ENCODE measurements at places on chromosomes 6 and 20.

- DNase-seq: no peak
These were observed at the start of gene DLGAP4 for GRCh38 chr20:36305602-36306551. DLGAP4 (plus strand) TSS chr20:36306339; CDS start chr20:36431718, 125,379 bp downstream.

DNA sequence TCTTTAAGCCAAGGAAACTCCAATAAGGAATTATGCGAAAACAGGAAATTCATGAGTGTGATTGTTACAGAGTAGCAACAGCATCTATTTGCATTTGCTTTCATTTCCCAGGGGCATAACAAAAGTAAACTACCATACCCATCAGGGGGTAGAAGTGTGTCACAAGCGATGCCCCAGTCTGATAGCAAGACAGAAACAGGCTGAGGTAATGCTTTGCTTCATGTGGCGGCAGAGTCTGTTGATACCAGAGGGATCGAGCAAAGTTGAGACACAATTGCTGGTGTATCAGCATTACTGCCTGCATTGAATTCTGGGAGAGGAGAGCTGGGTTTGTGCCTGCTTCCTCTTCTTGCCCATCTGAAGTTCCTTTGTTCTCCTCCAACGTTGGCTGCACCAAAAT is 51.2 kb upstream of the LYRM2 start:
- no peak for DNase-seq

DNA sequence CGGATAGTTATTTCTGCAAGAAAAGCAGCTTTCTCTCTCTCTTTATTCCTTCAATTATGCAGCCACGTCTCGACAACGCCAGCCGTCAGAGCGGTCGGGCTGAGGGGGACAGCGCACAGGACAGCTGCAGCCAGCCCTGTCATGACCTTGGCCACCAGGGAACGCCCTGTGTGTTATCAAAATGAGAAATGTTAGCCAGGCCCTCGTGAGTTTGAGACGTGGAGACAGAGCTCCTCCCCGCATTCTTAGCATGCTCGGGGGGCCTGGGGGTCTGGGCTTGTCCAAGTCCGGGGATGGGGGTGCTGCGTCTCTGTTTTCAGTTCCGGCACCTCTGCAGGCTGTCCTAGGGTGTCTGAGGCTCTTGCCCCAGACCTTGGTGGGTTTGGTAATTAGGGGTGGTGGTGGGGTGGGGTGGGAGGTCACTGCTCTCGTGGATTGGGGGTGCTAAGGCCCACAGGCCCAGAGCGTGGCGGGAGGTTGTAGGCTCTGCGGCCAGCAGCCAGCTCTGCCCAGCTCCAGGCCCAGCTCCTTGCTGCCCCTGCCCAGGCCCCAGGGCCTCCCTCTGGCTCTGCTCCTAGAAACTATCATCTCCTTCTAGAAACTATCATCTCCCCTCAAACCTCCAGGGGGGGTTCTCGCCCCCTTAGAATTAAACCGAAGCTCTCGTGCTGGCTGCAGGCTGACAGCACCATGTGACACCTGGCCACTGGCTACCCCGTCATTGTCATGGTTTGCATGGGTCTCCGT is 54.3 kb upstream of the GATA5 start:
- DNase-seq: no peak

- DNase-seq: no peak
These were observed 136.1 kb upstream of the THEMIS start for GRCh38 chr6:128036808-128037570.

DNA sequence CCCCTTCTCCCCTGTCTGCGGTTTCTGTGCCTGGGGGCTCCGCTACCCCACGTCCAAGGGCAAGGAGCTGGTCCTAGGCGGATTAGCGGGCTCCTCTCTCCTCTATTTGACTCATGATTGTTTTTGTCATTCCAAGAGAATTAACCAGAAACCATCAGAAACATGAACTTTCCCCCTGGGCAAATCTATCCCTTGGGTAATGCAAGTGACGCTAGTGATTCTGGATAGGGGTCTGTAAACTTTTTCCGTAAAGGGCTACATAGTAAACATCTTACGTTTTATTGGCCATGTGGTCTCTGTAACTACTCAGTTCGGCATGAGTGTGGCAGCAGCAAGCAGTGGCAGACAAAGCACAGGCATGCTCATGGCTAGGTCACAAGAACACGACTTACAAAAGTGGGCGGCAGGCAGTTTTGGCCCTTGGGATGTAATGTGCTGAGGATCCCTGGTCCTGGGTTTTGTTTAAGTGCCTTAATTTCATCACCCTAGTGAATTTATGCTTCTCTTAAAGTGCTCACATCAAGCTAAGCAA is 654 bp downstream of the CST11 start:
- no peak for DNase-seq

DNA sequence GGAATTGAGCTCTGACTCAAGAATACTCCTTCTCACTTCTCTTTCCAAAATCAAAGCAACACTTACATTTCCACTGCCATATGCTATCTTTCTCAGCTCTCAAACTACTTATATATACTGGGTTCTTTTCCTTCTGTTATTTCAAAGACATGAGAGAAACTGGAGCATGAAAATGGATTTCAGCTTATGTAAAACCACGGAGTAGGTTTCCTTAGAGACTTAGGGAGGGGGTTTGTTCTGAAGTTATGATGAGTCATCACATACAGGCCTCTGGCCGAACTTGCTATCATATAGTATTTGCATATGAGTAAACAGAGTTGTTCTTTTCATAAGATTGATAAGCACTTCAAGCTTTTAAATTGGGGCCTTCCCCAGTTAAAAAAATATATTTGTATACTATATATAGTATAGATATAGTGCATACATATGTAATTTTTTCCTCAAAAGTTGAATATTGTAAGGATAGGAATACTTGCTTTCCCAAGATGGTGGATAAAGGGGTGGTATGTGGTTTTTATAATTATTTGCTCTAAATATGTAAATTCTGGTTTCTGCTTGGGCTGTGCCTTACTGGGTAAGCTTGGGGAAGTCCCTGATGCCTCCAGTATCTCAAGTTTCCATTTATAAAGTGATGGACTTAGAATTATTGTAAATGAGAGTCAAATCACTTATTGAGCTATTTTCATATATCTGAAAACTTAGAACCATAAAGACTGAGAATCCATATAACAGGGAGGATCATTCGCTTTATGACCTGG is 273.9 kb downstream of the RFPL4B start:
- DNase-seq: peak; percentile 12

- DNase-seq: no peak
These were observed 766 bp downstream of the OLIG3 start for GRCh38 chr6:137493218-137494038.

DNA sequence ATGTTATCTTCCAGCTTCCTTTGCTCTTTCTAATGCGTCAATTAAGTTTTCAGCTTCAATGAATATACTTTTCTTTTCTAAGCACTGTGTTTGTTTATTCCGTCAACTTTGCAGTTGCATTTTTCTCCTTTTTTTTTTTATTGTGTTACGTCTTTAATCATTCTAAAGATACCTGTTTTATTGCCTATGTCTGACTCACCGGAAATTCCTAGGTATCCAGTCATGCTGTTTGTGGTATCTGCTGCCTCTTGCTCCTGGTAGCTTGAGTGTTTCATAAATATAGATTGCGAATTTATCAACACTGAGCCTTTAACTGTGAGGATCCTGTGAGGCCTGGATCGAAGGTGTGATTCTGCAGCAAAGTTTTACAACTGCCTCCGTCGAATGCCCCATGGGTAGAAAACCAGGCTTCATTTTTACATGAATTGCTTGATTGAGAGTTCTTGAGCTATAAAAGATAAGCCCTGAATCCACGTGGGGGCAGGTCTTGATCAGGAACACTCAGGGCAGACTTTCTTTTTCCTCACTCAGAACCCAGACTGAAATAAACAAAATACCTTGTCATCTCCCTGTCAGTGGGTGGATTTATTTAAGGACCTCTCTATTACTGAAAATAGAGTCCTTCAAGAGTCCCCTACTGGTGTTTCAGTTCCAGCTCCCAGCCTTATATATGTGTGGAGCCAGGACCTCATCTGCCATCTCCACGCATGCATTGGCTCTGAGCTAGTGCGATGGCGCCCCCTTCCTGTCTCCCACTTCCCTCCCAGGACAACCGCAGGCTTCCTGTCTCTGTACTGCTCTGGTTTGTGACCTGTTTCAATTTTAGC is 60.1 kb upstream of the LRRC1 start:
- DNase-seq: peak; percentile 93

DNA sequence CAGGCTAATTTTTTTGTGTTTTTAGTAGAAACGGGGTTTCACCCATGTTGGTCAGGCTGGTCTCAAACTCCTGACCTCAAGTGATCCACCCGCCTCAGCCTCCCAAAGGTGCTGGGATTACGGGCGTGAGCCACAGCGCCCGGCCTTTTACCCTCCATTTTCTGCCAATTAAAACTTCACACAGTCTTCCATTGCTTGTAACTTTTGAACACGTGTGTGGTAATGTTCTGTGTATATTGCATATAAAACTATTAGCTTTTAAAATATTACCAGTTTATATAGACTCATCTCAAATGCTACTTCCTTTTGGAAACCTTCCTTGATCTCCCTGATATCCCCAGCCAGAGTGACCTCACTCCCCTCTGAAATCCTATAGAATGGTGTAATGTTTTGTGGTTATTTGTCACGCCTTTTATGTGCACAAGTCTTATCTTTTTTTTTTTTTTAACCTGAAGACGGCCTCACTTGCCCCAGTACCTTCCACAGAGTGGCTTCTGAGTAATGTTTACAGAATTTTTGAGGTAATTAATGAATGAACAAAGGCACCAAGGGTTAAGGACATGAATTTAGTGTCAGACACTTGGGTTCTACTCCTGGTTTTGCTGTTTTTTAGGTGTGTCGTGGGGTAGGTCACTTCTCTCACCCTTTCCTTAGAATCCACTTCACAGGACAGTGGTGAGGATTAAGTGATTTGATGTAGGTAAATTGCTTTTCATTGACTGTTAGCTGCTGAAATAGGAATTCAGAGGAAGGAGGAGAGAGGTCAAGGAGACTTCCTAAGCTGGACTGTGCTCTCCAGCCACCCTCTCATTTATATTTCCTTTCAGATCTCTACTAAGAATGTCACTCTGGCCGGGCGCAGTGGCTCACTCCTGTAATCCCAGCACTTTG is 11.2 kb upstream of the MMP24 start:
- DNase-seq: peak; percentile 77

DNA sequence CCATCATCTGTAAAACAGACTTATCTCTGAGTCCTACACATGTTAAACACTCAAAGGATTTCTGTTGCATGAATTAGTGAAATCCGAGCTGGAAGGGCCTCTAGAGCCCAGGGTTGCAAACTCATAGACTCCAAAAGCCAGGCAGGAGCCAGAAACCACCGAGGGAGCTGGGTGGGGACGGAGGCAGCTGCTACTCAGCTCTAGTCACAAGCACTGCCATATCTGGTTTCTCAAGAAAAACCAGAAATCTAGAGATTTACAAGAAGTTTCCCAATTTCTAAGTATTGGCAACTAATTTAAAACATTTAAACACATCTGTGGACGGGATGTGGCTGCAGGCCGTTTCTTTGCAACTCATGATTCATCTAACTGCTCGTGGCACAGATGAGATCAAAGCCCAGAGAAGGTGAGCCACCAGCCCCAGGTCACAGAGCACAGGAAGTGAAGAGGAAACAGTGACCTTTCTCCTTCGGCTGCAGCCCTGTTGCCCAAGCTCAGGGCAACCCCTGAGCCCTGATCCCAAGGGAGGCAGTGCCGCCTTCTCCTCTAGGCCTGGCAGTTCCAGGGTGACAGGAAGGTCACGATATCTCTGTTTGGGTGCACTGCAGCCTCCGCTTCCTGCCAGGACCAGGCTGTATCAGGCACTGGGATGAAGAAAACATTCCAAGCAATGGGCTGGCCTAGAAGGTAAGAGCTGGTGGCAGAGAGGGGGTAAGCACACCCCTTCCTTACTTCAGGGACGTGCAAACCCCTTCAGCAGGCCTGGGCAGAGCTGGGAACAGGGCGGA is 26.4 kb upstream of the PTGIS start:
- peak; percentile 37 for DNase-seq

DNA sequence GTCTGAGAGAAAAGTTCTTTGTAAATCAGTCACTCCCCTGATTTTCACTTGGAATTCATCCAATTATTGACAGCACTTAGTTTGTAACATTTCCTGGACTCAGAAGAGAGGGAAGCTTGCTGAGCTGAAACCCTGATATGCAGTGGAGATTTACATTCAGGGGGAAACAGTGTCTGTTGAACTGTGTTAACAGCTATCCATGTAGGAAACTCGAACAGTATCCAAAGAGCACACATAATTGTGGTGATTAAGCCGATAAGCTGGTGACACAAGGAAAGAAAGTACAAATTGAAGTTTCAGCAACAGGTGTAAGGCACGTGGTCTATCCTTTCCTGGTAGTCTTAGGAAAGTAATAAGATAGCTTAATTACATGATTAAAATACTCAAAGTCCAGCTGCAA is 78.1 kb upstream of the FLRT3 start:
- no peak for DNase-seq

GRCh38 chr6:144536079-144536478 is 250.9 kb downstream of the UTRN start:
- DNase-seq: no peak

DNA sequence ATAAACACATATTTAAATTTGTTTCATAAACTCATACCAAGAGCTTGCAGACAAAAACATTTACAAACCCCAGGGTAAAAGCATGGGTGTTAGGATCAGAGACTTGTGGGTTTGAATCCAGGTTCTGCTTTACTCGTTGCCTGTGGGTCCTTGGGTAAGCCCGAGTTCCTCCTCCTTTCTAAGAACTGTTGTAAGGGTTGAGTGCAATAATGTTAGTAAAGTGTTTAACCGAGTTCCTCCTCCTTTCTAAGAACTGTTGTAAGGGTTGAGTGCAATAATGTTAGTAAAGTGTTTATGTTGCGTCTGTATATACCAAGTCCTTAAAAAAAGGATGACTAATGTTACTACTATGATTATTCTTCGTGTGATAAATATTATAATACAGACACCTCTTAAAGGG is 18.7 kb downstream of the CCDC170 start:
- no peak for DNase-seq

DNA sequence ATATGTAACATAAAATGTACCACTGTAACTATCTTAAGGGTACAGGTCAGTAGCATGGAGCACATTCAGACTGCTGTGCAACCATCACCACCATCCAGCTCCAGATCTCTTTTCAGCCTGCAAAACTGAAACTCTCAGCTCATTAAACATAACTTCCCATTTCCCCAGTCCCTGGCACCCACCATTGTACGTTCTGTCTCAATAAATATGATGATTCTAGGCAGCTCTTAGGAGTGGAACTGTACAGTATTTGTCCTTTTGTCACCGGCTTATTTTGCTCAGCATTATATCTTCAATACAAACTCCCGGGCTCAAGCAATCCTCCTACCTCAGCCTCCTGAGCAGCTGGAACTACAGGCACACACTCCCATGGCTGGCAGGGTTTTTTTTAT is 1.5 kb downstream of the ZC3H12D start:
- DNase-seq: no peak

All from mammary epithelial cell (primary cell).